NK-92 treated with Interleukin-12 subunit alpha and Interleukin-12 subunit beta, amount 100 ng/mL, for 24 hours (cell line): ENCODE measurements at places on chromosomes 2 and 18.

DNA sequence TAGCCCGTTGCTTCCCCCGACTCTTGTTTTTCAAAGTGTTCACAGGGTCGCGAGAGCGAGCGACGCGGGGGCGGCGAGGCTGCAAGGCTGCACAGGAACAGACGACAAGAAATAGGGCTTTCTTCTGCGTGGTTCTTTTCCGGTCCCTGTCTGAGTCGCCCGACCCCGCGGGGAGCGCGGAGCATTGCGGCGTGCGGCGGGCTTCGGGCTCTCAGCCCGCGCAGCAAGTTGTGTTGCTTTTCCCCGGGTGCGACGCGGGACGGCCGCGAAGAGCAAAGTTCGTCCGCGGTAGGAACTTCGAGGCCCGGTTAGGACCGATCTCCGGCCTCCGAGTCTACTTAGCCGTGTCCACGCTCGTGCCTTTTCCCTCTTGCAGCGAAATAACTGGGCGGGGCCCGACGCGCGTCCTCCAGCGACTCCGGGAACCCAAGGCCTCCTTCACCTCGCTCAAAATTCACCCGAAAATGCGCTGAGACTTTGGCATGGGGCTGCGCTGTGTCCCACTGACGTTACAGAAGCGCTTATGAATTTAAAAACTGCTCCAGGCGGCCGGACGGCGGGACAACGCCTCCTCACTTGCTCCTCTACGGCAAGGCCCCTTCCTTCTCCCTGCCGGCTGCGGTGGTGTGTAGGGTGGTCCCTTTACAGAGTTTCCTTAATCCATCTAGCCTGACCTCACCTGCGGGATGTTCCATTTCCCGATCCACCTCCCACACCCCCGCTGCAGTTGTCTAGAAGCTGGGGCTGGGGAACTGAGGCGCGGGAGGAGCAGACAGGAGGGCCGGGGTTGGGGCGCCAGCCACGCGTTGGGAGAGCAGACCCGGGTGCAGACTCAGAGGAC lies 1.5 kb upstream of the BCL2L11 start:
- DNase-seq, result no peak

GRCh38 chr2:9703701-9704221 lies 73.0 kb upstream of the YWHAQ start:
- DNase-seq, result no peak

DNA sequence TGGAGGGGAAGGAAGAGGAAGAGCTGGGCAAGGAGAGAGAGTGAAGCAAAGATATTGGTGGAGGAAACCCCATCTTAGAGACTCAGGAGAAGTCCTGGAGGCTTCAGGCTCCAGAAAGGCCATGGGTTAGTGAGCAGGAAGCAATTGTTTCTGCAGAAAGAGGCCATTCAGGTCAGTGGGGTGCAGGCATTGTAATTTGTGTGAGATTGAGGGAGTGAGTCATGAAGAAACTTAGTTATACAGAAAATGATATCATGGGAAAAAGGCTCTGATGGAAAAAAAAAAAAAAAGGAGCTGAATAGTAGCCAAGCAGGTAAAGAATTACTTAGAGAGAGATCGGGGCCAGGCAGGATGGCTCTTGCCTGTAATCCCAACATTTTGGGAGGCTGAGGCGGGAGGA lies 4.0 kb downstream of the EMILIN2 start:
- no peak for DNase-seq

DNA sequence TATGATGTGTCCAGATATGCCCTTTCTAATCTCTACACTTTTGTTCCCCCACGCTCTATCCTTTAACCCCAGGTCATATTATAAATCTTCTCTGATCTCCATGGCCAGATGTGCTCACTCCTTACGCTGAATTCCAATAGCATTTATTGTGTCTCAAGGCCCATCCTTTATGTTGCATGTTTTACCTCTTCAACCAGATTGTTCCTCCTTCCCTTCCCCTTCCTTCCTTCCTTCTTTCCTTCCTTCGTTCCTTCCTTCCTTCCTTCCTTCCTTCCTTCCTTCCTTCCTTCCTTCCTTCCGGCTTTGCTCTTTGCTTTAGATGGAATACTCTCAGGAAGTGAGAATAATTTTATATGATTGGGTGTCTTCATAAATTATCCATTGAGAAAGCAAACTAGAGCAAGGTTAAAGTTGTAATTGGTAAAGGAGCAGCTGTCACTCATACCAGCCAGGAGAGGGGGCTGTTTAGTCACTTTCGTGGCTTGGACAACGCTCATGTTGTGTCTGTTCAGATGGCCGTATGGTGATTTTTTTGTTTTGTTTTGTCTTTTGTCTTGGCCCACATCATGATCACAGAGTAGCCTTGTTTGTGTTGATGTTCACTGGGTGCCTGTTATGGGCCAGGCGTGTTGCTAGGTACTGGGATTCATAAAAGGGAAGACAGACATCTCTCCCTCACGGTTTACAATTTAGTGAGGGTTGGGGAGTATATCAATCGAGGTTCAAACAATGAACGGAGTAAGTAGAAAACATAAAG lies 68.0 kb downstream of the DAW1 start:
- no peak for DNase-seq

- DNase-seq, result no peak
Observed at GRCh38 chr18:30469091-30469490, 573.5 kb downstream of the DSC3 start.

GRCh38 chr2:3755277-3755676 lies 51.9 kb downstream of the DCDC2C start:
- no peak for DNase-seq

- DNase-seq, result no peak
Observed at GRCh38 chr2:220300806-220301205, 673.4 kb downstream of the SLC4A3 start.

GRCh38 chr2:71332435-71332796 lies 834 bp downstream of the ZNF638 start:
- DNase-seq, result no peak

DNA sequence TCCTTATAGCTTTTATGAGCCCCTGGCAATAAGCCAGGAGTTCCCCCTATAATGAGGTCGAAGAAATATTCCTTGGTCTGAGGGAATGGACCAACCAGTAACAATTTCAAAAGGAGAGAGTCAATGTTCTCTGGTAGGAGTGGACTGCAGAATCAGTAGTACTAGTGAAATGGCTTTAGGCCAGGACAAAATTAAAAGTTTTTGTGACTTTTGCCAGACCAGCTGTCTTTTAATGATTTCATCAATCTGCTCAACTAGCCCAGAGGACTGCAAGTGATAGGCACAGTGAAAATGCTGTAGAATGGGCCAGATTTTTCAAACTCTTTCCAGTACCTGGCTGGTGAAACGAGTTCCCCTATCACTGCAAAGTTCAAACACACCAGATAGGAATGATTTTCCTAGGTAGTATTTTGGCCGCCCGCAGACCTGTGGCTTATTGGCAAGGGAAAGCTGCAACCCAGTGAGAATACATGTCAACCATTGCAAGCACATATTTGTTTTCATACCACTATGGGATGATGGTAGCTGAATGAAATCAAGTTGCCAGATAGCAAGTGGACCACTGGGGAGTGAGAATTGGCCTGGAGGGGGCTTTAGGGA lies 45.5 kb downstream of the CERS6 start:
- no peak for DNase-seq

GRCh38 chr2:232794981-232795380 lies 18.6 kb upstream of the KCNJ13 start:
- no peak for DNase-seq

- DNase-seq, result no peak
Observed at GRCh38 chr2:9763356-9764152, 79.7 kb upstream of the TAF1B start.

- no peak for DNase-seq
Observed at GRCh38 chr2:54665436-54665856, 58.0 kb upstream of the EML6 start.
